Activated CD8-positive, alpha-beta memory T cell treated with anti-CD3 and anti-CD28 coated beads, Interleukin-2, amount 50 U/mL, for 48 hours (primary cell): ENCODE measurements at places on chromosomes 11 and 22.

DNA sequence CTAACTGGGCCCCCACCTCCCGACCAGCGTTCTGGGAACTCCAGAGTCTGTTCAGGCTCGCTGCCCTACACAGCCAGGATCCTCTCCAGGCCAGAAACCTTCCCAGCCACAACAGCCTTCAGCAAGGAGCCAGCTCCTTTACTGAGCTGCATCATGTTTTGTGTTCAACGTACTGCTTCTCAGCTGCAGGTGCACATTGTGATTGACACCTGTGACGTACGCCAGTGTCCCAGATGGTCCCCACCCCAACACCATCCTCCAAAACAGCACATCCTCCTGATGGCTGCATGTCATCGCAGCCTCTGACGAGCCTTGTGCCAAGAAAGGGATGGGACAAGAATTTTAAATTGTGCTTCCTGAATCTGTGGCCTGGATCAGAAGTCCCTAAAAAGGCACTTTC is 117.5 kb downstream of the SPATA19 start:
- DNase-seq, result no peak

DNA sequence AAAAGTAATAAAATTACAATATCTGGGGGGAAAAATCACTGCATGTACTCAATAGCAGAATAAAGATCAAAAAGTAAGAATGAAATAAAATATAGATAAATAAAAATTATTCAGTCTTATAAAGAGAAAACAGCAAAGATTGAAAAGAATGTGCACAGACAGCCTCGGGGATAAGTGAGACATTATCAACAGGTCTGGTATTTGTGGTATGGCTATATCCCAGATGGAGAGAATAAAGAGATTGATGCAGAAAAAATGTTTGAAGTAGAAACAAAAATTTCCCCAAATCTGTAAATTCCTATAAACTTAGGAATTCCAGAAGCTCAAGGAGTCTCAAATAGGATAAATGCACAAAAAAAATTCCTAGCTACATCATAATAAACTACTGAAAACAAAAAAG is 74.5 kb upstream of the LUZP2 start:
- no peak for DNase-seq

GRCh38 chr11:102806296-102806695 is 8.3 kb upstream of the MMP1 start:
- no peak for DNase-seq

GRCh38 chr11:111733016-111733415 is 33.2 kb downstream of the PPP2R1B start:
- DNase-seq, result no peak

GRCh38 chr22:38839686-38840085 is 4.1 kb downstream of the NPTXR start:
- DNase-seq, result no peak

GRCh38 chr11:76764941-76765665 is 18.1 kb upstream of the TSKU start:
- DNase-seq, result no peak

DNA sequence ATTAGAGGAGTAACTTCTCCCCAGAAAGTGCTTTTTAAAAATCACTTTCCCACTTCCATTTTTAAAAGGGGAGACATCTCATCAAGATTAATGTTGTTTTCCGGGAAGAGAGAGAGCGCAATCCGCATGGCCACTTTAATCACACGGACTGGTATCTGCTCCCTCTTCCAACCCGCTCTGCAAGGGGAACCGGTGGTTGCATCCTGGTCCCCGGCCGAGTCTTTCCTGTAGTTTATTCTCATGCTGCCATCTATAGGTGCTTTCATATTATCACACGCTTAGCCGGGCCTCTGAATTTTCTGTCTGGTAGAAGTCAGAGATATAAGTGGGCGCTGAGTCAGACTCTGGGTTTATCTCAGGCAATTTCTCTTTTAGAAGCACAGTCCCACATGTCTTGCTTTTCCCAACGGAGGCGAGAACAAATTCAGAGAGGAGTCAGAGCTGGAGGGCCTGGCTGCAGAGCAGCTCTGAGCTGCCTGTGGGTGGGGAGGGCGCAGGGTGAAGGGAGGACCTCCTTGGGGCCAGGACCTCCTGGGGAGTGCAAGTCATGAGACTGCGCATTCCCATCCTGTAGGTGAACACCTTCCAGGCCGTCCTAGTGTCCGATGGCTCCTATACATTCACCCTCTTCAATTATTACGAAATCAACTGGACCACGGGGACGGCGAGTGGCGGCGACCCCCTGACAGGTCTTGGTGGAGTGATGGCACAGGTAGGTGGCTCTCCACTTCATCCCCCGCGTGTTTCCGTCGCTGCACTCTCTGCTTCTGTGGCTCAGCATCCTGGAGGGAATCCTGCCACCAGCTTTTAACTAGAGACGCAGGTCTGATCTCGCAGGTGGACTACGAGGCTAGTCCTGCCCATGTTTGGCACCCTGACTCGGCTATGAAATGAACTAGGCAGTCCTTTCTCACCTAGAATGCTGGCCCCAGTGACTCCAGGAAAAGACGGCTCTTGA is 11.7 kb downstream of the TECTA start:
- DNase-seq, result peak; percentile 65

DNA sequence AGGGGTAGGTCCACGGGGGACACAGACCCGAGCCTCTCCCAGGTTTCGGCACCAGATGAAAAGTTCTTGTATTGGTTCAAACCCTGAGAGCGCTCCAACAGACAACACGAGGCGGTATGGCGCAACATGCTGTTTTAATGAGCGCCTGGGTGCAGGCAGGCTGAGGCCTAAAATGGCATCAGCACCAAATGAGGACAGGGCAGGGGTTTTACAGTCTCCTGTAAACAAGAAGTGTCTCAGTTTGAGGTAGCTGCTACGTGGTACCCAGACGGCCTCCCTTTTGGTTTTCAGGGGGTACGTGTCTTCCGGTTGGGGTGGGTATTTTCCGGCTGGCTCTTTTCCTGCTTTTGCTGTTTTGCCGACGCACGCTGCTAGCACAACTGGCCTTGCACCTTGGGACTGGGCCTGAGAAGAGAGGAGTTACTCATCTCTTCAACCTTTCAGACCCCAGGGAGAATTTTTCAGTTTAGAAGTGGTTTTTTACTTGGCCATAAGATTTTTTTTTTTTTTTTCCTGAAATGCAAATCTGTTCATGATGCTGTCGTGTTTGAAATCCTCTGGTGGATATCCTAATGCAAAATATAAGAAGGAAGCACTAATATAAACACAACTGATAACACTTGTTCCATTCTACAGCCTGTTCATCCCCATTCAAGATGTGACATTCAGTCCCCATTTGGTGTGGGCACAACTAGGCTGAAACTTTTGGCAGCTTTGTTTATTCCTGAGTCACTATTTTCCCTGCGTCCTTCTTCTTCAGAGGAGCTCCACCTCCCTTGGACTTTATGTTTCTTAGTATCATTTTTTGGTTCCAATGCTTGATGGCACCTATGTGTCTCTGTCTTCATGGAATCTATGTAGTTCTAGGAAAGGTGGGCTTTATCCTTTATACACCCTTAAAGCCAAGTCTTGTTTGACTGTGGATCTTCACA is 6.5 kb downstream of the PPFIBP2 start:
- DNase-seq, result no peak

- no peak for DNase-seq
These were observed 905.5 kb upstream of the RAG2 start for GRCh38 chr11:37503411-37504059.

DNA sequence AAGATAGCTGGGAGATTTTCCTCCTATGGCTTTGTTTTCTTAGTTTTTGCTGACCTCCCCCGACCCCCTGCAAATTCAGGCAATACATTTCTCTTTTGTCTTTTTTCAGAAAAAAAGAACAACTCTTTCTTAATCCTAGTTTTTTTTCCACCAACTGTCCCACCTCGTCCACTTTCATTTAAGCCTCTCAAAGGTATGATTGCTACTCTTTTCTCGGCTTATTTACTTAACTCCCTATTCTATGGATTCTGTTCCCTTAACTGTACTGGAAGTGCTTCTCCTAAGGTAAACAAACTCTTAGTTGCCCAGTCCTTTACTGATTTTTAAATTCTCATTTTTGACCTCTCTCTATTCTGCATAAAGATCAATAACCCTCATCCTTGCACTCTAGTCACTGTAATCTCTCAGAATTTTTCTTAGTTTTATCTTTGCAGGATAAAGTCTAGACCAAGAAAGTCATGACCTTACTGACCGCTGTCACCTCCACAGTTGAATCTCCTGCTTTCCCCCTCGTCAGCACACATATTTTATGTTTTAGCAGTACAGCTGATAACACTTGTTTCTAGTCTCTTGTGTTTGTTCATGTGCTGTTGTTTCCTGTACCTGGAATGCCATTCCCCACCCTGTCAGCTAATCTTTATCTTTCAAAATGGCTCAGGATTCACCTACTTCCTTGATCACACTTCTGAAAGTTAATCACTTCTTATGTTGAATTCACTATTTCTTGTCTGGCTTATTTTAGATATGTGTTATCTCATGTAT is 14.9 kb downstream of the TBCEL start:
- DNase-seq, result no peak

DNA sequence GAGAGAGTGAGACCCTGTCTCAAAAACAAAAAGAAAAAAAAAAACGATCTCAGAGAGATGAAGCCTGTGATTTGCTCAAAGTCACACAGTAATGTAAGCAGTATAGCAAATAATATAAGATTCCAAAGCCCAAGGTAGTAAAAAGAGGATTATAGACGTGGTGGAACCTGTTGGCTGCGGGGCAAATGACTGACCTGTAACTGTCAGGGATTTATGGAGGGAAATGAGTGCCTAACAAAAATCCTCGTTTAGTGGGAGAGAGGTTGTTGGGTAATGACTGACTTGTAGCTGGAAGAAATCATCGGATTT is 723 bp upstream of the CLP1 start:
- DNase-seq, result no peak
